Stimulated activated naive CD8-positive, alpha-beta T cell treated with anti-CD3 and anti-CD28 coated beads, Interleukin-15, Interleukin-2, amounts not matched to agents 100 U/mL and 50 U/mL, for 24 hours (primary cell): ENCODE measurements at places on chromosomes 5 and 9.

GRCh38 chr5:31939151-31939550 lies 235.0 kb downstream of the GOLPH3 start:
- no peak for DNase-seq

- DNase-seq, result no peak
Measured at GRCh38 chr5:22057012-22057411, 796.1 kb downstream of the CDH12 start.

DNA sequence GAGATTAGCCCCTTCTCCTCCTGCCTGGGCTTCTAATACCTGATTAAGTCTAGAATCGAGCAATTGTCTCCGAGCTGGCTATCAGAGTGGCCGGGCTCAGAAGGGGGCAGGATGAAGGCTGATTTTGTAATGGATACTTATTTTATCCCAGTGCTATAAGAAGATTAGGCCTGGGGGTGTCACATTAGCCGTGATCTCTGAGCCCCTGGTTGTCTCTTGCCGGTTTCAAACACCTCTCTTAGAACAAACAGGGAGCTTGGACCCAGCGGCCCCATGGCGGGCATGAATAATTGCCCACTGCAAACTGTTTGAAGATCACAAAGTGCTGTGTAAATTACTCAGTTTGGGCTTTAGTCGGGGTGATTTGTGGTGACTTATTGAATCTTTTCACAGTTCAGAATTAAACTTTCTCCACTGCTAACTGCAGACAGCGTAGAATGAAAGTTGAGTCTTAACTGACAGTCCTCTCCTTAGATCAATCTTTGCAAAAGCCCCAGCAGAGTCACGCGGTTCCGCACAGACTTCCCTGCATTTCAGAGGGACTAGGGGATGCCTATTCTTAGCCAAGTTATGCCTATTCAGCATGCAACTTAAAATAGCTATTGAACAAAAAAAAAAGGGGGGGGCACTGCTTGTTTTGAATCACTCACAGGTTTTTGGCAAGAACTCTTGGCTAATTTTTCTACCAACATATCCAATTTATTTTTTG lies 200.6 kb upstream of the IRX1 start:
- no peak for DNase-seq

DNA sequence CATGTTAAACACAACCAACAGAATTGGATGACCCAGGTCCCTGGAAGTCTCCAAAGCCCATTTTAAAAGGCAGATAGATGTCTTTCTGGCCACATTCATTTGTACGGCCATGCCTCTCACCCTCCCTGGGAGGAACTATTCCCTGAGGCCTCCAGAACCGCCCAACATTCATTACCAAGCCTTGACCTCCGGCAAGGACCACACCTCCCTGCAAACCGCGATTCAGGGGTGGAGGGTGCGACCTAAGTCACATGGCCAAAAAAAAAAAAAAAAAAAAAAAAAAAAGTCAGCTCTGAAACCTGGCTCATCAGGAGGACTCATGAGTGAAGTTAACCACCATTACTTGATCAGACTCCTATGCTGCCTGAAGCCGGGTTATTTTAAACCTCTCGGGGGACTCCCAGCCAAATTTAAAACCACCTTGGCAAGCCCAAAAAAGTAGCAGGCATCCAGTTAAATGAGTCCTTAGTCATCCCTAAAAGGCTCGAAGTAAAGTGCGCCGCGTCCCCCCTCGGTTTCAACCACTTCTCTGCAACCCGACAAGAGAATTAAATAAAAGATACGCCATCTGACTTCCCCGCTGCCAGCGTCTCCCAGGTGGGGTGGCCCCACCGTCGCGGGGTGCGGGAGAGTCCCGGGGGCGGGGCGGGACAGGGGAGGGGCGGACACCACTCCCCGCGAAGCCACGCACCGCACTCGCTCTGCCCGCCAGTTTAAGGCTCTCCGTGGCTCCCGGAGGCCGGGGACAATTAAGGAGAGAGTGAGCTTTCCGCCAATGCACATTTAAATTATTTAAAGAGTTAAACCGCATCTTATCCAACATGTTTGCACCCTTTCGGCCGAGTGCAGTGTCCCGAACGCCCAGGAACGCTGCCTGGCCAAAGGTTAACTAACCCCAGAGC lies 2.3 kb downstream of the KLF9 start:
- peak; percentile 78 for DNase-seq

DNA sequence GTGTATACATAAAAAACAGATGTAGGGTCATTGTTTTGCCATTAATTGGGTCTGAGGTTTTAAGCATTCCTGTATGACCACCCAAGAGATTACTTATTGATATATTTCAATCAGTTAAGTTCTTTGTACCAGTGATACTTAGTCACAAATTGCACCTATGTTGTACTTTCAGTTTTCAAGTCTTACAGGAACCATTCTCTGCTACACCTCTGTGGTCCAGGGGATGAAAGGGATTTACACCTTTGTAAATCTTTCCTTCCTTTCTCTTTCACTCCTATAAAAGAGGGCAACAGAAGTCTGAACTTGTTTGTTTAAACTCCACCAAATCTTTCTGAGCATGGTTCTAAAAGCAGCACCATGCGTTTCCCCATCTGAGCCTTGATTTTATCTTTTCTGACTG lies 86.1 kb downstream of the DEPDC1B start:
- no peak for DNase-seq

DNA sequence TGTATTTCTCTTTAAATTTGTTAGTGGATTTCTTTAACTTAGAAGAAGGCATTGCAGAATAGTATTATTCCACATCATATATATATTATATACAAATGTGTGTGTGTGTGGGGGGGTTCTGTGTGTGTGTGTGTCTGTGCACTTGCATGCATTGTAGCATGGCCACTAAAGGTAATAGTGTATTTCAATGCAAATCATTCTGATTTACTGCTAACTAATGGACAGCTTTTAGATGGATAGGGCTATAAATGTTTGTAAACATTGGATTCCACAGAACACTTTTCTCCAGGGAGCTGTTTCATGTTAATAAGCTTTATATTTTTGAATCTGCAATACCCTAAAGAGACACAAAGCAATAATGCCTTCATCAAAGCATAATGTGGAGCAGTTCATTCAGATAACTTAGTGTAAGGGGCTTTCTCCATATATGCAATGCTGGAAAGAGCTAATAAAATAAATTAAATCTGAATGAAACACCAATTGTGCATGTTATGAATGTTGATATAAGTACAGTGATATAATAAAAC lies 496.7 kb upstream of the CDH9 start:
- no peak for DNase-seq

GRCh38 chr5:125232779-125233230 lies 486.4 kb upstream of the ZNF608 start:
- DNase-seq, result no peak

DNA sequence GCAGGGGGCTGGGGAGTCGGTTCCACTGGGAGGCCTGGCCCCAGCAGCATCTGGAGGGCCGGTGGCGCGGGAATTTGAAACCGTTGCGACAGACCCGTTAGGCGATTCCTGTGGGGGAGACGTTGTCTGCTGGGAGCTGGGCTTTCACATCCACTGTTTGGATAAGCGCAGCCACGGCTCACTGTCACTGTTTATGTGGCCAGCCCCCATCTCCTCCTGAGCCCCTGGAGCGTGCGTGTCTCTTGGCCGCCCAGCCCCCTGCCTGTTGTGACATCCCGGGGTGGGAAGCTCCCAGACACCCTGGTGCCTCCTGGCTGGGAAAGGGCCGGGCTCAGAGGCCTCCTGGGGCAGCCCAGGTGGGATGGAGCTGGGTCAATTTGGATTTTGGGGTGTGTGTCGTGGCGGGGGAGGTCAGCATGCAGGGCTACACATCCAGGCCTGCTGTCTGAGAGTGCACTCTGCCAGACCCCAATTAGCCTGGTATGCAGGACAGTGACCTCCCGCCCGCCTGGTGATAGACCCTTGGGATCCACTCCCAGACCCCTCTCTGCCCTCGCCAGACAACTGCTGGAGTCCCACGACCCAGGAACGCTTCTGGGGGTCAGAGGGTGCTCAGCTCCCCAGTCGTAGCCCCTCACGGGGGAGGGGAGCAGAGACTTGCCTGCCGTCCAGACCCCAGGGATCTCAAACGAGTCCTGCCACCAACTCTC lies 62.0 kb upstream of the RNU6ATAC start:
- DNase-seq, result no peak
